ENCODE measurements at places on chromosomes 3 and 15.

DNA sequence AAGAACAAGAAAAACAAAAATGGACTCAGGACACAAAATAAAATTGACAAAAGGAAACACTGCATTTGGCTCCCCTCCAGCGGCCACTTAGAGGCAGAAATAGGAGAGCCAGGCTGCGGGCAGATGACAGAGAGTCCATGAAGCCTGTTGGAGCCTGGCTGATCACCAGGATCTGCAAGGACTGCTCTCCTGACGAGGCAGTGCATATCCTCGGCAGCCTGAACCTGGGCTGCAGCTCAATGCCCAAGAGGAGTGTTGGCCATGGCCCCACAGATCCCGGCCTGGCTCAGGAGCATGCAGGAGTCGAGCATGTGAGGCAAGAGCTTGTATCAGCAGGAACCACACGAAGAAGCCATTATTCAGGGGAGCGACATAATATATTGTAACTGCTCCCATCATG, 199.8 kb downstream of the STT3B start:
- no peak for DNase-seq

DNA sequence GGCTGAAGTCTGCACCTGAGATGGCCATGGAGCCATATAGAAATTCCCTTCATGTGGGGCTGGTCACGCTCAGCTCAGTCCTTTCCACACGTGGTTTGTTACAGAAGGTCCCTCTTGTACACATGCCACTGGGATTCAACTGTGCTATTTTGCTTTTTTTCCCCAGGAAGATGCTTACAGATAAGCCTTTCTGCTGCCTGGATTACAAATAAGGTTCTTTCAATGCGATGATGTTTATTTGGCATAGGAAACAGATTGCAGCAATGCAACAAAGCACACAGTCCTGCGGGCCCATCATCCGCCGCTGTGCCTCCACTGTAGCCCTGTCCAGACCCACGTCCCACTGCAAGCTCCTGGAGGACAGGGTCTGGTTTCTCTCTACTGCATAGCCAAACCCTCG, 124.8 kb downstream of the XXYLT1 start:
- DNase-seq, result no peak

GRCh38 chr15:68623301-68623892, 44.6 kb downstream of the CORO2B start:
- DNase-seq, result no peak

- DNase-seq, result no peak
Measured at GRCh38 chr3:143332026-143332425, 212.5 kb downstream of the CHST2 start.

DNA sequence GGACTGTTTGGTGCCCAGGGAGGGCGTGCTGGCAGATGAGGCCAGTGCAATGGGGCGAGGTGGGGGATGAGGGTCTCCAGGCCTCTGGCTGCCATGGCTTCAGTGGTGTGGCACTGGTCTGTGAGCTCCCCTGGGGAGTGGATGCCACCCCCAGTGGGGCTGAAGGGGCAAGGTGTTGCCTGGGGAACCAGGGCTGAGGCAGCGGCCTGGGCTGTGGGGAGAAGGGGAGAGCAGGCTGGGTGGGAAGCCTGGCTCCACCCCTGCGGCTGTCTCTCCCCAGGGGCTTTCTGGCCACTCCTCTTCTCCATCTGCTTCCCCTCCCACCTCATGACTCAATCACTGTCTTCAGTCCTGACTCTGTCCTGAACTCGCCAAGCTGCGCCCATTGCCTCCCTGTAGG, 88.4 kb upstream of the TLE3 start:
- DNase-seq, result no peak

DNA sequence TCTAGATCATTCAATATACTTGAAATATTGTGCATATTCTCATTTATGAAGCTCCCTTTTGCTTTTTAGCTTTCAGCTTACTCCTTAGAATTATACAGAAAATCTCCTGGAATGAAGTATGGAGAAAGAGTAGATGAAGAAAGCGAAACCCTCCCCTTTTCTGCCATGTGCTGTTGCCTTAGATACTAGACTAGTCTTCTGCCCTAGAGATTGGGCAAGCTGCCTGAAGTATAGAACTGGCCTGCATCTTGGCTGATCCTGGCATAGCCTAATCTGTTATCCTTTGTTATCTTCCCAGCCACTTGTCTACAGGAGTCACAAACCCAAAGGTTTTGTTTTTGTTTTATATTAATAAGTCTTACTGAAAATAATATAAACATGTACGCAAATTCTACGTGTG, 138.8 kb downstream of the RBPMS2 start:
- no peak for DNase-seq

- no peak for DNase-seq
Measured at GRCh38 chr3:172627057-172627809, 83.6 kb downstream of the NCEH1 start.

- no peak for DNase-seq
Measured at GRCh38 chr15:52180196-52180835, 10.9 kb downstream of the GNB5 start.

DNA sequence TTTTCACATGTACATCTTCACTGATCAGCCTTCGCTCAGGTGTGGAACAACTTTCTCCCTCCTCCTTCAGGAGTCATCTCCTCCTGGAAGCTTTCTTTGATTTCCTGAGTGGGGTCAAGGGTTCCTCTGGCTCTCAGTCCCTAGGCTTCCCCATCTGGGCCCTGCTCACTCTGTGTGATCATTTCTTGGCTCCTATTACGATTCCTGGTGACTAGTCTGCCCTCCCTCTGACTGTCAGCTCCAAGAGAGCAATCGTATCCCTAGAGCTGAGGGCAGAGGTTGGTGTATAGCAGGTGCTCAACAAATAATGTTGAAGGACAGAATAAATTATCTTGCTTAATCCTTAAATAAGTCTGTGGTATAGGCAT, 15.3 kb upstream of the PRKCD start:
- DNase-seq, result no peak

DNA sequence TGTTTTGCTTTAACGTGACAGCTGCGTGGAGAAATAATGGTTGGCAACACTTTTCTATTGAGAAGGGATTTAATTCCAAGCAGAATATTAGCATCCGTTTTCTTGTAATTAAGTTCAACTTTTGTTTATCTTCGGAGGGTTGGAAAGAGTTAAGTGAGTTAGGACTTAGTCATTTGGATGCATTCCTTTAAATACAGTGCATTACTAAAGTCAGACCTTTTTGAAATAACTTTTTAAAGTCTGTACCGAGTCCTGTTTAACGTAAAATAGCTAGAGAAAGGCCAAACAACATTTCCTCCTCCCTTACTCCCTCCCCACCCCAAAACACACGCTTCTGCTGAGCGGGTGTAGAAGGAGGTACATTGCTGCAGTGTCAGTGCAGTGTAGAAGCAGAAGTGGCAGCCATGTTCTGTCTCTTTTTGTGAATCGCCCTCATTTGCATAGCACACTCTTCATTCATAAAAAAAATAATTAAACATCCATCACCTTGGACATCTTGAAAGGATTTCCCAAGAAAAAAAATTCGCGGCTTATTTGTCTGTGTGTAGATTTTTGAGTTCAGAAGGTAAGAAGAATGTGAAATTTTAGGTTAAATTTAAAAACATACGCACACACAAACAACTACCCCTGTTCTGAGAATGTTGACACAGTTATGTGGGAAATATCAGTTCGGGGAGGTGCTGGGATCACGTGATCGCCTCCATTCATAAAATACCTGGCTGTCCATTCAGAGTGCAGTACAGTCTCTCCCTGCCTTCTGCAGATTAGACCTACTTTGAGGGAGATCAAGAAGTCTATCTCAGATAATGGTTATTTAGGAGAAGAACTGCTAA, 1.6 kb downstream of the SPRED1 start:
- DNase-seq, result no peak

GRCh38 chr15:75584121-75584520, 5.0 kb upstream of the PTPN9 start:
- no peak for DNase-seq

DNA sequence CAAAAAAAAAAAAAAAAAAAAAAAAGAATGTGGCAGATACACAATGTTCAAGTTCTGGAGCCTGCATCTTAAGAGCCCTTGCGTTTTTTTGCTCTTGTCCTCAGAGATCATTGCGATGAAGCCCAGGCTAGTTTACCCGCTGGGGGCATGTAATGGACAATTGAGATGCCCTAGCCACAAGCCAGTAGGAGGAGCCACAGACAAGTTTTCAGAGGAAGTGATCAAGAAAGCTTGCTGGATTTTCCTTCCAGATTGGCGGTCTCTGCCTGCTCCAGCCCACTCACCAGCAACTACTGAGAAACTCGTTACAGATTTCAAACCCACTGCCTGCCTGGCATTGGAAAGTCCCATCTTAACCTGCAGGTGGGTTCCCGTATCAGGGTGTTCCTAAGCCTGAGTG, 192.1 kb upstream of the EOMES start:
- no peak for DNase-seq

DNA sequence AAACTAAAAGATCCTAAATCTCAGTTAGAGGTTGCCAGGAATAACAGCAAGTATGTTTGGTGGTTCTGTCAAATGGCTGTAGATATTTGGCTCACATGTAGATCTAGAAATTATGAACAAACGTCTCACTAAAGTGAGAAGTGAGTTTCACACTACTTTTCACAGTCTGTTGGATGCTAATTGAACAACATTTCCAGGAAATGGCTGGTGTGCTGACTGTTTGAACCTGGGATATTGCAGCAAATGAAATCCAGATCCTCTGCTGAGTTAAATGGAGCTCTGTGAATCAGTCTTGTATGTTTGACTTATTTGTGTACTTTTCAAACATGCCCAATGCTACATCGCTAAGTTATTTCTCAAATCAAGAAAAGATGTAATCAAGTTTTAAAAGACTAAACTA, 21.3 kb upstream of the RSL24D1 start:
- no peak for DNase-seq

- DNase-seq, result no peak
Measured at GRCh38 chr15:45376300-45376928, 1.9 kb downstream of the GATM start.

GRCh38 chr15:81752546-81752942, 293.3 kb downstream of the MEX3B start:
- no peak for DNase-seq

- no peak for DNase-seq
Measured at GRCh38 chr3:156727519-156728205, 53.3 kb downstream of the TIPARP start.

- no peak for DNase-seq
Measured at GRCh38 chr15:61715082-61715481, 345.2 kb downstream of the VPS13C start.

GRCh38 chr3:185059766-185060165, 93.1 kb downstream of the C3orf70 start:
- no peak for DNase-seq

DNA sequence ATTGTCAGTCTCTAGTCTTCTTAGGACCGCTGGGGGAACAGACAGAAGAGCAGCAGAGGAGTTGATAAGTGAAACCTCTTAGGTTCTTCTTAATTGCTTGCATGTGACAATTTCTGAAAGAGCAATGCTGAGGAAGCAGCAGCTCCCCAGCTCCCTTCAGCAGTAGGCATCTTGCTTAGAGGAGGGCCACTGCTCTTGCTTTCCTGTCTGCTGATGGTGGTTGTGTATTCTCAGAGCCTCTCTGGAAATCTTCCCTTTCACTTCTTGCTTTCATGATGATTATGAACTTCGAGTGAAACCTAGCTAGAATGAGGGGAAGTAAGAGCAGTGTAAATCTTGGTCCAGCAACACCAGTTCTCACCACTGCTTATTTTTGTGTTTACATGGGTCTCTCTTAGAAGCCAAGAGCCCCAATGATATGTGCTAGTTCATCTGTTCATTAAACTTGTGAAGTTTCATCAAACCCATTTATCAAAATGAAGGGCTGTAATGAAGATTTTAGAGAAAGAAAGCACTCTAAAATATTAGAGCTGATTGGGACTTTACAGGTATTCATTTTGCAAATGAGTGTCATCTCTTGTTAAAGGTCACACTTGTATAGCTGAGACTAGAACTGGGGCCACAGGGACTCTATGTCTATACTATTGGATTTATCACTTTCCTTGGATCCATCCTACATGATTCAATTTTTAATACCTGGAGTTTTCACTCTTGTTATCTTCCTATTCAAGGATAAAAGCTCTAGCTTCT, 246.7 kb downstream of the LPP start:
- DNase-seq, result no peak

DNA sequence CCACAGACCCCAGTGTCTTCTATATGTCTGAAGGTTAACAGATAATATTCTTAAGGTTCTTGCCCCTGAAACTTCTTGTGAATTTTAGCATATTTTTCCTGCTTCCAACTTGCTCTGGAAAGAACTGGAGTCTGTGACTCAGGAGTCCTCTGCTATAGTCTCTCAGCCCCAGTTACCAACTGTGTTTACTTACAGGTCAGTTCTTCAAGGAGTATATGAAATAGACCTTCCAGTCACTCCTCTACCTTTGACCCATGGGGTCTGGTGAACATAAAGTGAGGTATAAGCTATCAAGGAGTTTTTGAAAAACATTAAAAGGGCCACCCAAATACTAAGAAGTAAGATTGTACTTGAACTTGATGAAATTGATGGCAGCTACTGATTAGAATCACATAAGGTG, 139.2 kb upstream of the ROPN1 start:
- DNase-seq, result no peak

- no peak for DNase-seq
Measured at GRCh38 chr3:177157492-177157891, 39.8 kb downstream of the TBL1XR1 start.

DNA sequence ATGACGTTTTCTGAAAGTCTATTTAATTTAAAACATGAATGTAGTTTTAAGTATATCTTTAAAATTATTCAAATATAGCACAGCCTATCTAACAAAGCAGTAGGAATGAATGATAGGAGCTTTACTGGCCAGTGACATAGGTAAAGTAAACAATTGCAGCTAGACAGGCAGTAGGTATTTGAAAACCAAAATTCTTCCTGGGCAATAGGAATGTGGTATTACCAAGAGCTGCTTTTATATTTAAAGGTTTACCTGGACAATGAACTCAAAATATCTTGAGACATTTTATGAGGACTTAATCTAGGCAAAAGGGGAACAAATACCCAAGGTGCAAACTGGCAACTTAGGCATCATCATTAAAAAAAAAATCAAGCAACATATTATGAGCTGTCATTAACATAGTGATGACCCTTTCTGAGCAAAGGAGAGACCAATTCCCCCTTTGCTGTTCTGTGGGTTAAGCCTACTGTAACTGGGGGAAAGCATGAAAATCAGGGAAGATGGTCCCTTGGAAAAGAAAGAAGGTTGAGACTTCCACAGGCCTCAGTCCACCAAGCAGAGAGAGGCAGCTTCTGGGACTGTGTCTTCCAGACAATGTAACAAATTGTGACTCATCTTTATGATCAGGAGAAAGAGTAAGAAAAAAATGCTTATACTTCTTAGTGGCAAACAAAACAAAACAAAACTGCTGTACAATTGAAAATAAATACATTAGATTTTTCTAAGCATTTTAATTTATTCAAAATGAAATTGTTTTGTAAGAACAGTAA, 12.9 kb downstream of the ISL2 start:
- no peak for DNase-seq

DNA sequence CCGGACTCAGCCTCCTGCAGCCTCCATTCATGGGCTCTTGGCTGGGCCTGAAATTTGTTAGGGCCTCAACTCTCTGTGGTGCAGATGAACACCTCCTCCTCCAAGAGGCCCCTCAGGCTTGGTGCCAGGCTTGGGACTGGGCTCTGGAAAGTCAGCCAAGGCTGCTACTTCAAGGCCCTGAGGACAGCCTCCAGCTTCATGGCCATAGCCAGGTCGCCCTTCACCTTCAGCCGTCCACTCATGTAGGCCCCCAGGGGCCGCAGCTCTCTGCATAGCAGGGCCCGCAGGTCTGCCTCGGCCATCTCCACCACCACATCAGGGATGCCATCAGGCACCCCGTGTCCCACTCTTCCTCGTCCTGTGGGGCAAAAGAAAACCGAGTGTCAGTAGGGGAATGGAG, 8.3 kb downstream of the STOML1 start:
- DNase-seq, result no peak

GRCh38 chr3:197737749-197738462, 1.2 kb upstream of the RUBCN start:
- no peak for DNase-seq
